ENCODE measurements at places on chromosomes 6 and 20. TPM values are rescaled to one million over a fixed set of nuclear protein-coding genes. Genes with fewer than 3 reads are reported as not detected.

Gene COL9A1
- 0.47 TPM for total RNA-seq

Gene HLA-G
- not detected for total RNA-seq

Gene PTPRT
- 0.10 TPM for total RNA-seq

GRCh38 chr20:47089151-47089550 is 194.5 kb downstream of the EYA2 start:
- DNase-seq, result no peak

DNA sequence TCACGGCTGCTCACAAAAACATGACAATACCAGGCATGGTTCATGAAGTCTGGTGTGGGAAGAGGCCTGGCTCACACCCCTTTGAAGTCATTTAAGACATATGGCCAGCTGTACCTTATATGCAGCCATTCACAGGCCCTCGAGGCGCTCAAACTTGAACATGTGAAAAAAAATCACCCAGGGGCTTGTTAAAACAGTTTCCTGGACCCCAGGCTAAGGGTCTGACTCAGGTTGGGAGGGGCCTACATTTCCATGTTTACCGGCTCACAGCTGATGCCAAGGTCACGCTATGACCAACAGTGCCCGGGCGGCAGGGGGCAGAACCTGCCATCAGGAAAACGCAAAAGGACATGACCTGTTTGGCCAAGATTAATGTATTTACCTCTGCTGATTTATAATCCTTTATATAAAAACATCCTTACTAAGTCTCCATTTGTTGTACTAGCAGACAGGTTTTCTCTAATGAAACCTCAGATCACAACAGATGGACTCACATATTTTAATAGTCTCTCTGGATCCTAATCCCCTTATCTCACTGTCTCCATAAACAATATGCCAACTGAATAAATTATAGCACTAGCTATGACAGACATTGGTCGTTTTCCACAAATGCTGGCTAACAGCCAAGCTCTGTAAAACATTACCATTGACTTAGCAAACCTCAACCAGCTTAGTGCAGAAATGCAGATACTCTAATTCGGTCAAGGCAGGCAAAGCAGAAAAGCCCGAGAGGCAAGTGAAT is 19.9 kb downstream of the EZR start:
- DNase-seq, result peak; percentile 64

DNA sequence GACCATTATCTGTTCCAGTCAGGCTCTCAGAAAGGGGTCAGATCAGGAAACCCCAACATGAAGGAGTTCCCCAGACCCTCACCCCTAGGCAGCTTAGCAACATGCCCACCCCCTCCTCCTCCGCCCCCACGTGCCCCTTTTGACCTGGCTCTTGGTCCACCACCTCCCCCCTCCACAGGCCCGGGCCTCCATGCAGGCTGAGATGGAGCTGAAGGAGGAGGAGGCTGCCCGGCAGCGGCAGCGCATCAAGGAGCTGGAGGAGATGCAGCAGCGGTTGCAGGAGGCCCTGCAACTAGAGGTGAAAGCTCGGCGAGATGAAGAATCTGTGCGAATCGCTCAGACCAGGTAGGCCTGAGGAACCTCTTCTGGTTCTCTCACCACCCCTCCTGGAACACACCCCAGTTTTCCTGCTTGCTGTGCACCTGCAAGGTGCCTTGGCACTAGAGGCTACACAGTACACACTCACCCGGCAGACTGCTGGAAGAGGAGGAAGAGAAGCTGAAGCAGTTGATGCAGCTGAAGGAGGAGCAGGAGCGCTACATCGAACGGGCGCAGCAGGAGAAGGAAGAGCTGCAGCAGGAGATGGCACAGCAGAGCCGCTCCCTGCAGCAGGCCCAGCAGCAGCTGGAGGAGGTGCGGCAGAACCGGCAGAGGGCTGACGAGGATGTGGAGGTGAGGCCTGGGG is 21.9 kb downstream of the DEF6 start:
- no peak for DNase-seq

- no peak for DNase-seq
Observed at GRCh38 chr20:51385646-51386530, 156.6 kb downstream of the NFATC2 start.

GRCh38 chr6:161639772-161640171 is 365.9 kb upstream of the AGPAT4 start:
- DNase-seq, result no peak

- DNase-seq, result no peak
Observed at GRCh38 chr6:159682295-159682694, 10.7 kb downstream of the SOD2 start.

- DNase-seq, result no peak
Observed at GRCh38 chr6:1678201-1678600, 68.5 kb downstream of the FOXC1 start.

GRCh38 chr6:118678866-118679265 is 27.5 kb upstream of the CEP85L start:
- no peak for DNase-seq

DNA sequence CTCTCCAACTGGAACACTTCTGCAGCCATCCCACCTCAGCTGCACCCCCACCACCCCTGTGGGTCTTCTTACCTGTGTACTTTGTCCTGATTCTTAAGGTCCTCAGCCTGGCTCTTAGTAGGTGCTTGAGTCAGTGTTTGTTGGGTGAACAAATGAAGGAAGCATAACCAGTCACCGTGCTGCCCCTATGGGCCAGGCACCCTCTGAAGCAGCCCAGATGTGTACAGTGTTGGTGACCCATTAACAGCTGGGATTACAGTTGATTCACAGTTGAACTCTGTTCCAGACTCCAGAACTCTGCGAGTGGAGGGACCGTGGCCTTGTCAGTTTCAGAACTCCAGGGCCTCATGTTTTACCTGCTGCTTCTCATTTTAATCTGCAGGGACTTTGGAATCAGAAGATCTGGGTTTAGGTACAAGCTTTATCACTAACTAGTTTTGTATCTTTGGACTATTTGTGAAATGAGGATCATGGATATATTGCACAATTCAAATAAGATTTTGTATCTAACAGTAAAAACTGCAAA is 203.8 kb downstream of the TMEM242 start:
- DNase-seq, result no peak

- DNase-seq, result no peak
Observed at GRCh38 chr6:160435935-160436334, 87.8 kb downstream of the SLC22A3 start.

DNA sequence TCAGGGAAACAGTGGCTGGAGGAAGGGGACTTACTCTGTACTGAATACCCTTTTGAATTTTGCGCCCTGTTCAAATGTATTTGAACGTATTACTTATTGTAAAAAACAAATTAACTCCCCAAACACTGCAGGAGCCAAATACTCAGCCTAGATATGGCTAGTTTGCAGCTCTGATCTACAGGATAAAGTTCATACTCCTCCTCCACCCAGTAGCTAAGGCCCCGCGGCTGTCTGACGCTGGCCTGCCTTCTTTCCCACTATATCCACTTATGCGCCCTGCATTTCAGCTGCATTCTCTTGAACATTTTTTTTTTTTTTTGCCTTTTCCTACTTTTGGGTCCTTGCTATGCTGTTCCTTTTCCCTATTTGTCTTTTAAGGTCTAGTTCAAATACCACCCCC is 6.5 kb downstream of the GSS start:
- no peak for DNase-seq

DNA sequence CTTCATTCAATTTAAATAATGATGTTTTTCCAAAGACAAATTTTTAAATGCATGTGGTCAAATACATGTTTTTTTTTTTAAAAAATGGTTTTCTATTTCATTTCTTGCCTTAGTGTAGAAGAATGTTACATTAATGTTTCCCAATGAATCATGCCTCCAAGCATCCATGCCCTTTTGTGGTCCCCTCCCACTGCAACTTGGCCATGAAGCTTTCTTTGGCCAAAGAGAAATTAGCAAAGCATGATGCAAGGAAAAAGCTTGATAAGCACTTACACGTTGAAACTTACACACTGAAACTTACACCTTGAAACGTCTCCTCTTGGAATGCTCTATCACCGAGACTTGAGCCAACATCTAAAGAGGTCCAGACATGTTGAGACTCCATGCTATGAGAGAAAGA is 93.0 kb upstream of the ELOVL5 start:
- DNase-seq, result no peak
